Stimulated activated CD4-positive, alpha-beta T cell treated with anti-CD3 and anti-CD28 coated beads, Interleukin-1b, Interleukin-23, amount 100 ng/mL, for 1 hour (primary cell): ENCODE measurements at places on chromosomes 1 and 21.

DNA sequence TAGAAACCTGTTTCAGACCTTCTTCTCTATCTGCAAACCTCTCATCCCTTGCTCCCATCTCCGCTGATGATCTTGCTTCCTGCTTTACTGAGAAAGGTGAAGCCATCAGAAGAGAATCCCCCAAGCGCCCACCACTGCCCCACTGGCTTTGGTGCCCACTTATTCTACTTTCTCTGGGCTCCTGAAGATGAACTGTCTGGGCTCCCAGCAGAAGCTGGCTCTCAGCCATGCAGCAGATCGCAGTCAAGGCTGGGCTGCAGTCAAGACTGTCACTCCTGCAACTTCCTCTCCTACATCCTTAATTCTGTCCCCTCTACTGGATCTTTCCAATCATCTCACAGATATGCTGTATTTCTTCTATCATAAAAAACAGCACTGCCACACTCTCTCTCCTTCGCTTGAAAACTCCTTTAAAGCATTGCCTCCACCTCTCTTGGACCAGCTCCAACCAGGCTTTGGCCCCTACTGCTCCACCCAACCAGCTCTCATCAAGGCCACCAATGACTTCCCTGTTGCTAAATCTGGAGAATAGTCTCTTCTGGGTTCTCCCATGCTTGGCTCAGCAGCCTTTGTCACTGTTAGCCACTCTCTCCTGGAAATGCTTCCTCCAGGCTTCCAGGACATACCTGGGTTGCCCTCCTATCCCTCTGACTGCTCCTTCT is 25.8 kb downstream of the TRIM62 start:
- DNase-seq = no peak

- no peak for DNase-seq
Observed at GRCh38 chr1:231512147-231512698, 16.2 kb upstream of the TSNAX start.

DNA sequence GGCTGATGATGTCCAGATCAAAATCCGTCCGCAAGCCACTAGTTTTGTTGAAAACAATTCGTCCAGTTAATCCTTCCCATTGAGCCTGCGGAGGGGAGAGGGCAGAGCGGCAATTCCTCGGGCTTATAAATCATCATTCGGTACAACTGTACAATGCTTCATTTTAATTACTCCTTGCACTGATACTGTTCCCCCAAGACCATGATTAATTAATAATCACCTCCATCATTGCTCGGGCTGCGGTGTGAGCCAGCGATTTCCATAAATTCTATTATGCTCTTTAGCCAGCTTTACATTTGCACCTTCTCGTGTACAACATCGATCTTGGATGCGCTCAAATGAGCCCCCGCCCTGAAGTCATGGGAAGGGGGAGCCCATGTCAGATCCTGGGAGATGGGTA is 180.7 kb downstream of the GRIK3 start:
- no peak for DNase-seq

DNA sequence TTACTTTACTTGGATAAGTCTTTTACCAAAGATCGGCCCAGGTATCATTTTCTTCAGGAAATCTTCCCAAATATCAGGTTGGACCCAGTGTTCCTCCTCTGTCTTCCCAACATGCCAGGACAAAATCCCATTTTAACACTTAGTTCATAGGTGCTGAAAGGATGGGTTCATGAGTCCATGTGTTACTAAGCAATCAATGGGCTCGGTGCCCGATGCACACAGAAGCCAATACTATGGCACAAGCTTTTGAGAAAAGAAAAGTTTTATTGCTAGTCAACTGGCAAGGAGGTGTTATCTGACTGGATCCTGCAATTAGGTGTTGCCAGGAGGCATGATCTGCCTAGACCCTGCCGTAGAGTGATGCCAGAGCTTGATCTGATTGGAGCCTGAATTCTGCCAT is 133.3 kb upstream of the SLC44A3 start:
- DNase-seq = no peak

GRCh38 chr1:223246476-223247112 is 103.5 kb upstream of the TLR5 start:
- DNase-seq = no peak

GRCh38 chr1:178020968-178021640 is 51.2 kb upstream of the SEC16B start:
- no peak for DNase-seq

- no peak for DNase-seq
Observed at GRCh38 chr1:67110352-67110751, 24.4 kb downstream of the C1orf141 start.

DNA sequence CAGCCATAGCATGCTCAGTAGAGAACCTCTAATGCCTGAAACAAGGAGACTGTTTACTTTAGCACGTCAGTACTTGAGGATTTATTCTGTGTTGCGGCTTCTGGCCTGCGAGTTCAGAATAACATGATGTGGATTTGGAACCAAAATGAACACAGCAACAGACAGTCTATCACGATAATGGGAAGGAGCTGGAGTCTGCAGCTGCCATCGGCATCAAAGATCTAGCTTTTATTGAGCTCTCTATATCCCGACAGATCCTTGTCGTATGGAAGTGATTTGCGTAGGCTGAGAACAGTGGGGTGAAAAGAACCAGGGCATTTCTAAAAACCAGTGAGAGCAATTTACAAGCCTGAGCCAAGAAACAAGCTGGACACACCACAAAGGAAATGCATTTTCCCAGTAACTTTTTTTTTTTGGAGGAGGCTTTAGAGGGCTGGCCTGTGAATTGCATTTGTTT is 294.2 kb downstream of the KIF26B start:
- DNase-seq = no peak

GRCh38 chr1:70459496-70460225 is 48.6 kb downstream of the CTH start:
- no peak for DNase-seq

DNA sequence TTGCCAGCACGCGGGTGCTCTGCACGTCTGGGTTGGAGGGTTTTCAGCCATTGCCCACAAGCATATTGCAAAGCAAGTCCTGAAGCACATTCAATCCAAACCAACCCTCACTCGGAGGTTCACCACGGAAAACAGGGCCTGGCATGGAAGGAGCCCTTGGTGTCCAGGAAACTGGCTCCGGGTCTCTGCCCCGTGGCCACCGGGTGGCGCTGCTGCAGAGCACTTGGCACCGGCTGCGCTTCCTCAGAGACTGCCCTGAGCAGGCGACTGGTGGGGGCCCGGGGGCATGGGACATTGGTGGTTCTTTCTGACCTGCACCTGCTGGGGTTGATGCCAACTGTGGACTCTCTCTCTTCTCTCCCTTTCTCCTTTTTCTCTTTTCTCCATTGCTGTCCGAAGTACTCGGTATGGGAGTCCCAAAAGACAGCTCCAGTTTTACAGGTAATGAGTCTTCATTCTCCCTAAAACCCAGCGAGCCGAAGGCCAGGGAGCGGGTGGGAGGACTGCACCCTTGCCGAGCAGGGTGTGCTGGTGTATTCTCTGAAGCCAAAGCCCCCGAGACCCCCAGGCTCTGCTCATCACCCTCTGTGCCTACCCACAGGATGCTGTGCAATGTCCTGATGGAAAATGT is 4.1 kb upstream of the KCNAB2 start:
- no peak for DNase-seq

- no peak for DNase-seq
Observed at GRCh38 chr1:157193219-157193618, 55.0 kb upstream of the ETV3 start.

GRCh38 chr1:37865348-37866120 is 6.1 kb upstream of the MTF1 start:
- no peak for DNase-seq

DNA sequence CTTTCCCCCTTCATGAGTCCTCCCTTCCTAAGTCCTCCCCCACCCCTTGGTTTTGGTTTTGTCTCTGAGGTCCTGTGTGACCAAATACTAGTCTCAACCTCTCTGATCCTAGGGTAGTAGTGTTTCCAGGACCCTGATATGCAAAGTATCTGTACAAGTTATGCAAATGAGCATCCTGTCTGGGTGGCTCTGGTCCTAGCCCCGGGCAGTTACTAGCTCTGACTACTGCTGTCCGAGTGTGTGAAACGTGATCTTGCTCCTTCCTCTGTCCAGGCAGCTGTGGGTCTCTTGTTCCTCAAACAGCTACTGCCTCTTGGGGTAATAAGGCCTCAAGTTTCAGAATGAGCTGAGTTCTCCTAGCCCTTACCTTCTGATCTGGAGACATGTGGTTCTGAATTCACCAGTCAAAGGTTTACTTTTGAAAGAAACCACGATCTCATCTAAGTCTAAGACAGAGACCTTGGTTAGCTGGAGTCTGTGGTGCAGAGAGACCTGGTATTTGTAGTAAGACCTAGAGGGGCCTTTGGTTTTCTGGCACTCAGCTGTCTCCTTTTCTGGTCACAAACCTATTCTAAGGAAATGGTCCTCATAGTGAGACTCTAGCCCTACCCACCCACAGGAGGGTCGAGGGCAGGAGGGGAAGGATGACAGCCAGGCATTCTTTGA is 31.0 kb upstream of the IL19 start:
- DNase-seq = no peak

GRCh38 chr1:178371235-178371634 is 125.5 kb downstream of the CLEC20A start:
- no peak for DNase-seq

GRCh38 chr1:22387919-22388580 is 63.6 kb upstream of the ZBTB40 start:
- no peak for DNase-seq

- no peak for DNase-seq
Observed at GRCh38 chr1:175134500-175134899, 58.1 kb downstream of the KIAA0040 start.

- no peak for DNase-seq
Observed at GRCh38 chr1:179709841-179710329, 33.2 kb upstream of the FAM163A start.

DNA sequence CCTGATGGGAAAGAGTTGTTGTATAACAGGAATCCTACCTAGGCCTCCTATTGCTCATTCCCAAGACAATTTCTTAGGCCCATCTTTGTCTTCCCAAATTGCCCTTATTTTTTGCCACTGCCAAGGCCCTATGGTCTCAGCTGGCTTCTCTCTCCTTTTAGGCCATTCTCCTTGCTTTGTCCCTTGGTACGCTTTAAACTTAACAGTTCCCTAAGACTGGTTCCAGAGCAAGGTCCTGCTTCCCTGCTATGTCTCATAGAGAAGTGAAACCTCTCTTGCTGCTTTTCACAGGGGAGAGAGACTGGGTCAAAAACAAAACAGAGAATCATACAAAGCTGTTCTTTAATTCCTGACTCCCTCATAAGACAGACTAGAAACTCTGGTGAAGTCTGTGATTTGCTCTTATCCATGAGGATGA is 77.1 kb downstream of the XCL2 start:
- DNase-seq = no peak

DNA sequence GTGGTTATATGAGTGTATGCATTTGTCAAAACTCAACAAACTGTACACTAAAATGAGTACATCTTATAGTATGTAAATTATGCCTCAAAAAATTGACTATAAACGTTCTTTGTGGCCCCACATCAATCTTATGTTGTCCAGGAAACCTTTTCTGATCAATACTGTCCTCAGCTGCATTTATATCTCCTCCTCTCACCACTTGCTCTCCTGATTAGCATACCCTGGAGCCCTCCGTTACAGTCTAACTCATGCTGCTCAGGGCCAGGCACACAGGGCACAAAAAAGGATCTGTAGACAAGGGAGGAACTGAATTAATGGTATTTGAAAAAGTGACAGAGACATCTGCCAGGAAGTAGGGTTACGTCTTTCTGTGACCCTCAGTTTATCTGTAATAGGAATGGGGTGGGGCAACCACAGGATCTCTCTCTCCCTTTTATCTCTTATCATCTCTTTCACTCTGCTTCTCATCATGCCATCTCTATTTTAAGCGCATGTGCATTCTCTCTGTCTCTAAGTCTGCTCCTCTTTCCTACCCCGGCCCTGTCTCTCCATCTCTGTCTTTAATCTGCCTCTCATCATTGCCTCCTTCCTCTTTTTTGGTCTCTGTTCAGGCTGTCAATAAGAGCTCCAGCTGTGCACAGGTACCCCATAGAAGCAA is 7.0 kb upstream of the TAL1 start:
- no peak for DNase-seq

DNA sequence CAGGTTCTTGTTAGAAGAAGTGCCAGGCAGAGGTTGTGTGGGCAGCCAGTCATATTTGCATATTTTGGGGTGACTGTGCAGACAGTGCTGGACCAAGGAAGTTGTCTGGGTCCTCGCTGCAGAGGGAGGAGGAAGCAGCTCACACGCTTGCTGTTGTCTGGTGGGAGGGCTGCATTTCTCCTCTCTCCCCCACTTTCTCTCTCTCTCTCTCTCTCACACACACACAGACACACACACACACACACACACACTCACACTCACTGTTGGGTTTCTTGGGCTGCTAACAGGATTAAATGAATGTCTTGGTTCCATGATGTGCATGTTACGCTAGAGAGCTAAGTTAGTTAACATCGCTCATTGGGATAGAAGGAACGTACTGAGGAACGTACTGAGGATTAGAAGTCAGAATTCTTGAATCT is 72.9 kb downstream of the AGPAT3 start:
- no peak for DNase-seq

- no peak for DNase-seq
Observed at GRCh38 chr1:85124091-85124490, 75.8 kb upstream of the MCOLN3 start.

DNA sequence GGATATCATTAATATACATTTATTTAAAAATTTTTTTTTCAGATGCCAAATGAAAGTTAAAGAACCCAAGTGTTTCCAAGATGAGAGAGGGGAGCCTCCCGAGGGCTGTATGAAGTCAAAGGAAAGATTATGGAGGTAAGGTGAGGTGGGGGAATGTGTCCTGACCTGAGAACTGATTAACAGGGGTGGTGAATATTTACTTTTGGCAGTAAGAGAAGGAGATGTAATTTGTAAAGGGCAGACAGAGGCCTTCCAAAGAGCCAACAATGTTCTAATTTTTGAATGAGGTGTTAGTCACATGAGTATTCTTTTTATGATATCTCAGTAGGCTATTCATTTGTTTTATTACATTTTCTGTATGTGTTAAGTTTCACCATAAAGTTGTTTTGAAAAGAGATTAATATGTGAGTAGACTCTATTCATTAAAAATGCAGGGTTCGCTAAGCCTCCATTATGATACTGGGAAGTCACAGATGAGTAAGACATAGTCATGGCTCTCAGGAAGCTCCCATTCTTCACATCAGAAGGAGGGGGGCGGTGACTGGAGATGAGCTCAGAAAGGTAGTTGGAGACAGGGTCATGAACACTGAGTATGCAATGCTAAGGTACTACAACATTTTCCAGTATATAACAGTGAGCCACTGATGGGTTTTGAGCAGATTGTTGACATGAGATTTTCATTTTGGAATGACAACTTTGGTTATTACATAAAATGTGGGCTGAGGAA is 62.4 kb upstream of the TNFSF18 start:
- DNase-seq = no peak

DNA sequence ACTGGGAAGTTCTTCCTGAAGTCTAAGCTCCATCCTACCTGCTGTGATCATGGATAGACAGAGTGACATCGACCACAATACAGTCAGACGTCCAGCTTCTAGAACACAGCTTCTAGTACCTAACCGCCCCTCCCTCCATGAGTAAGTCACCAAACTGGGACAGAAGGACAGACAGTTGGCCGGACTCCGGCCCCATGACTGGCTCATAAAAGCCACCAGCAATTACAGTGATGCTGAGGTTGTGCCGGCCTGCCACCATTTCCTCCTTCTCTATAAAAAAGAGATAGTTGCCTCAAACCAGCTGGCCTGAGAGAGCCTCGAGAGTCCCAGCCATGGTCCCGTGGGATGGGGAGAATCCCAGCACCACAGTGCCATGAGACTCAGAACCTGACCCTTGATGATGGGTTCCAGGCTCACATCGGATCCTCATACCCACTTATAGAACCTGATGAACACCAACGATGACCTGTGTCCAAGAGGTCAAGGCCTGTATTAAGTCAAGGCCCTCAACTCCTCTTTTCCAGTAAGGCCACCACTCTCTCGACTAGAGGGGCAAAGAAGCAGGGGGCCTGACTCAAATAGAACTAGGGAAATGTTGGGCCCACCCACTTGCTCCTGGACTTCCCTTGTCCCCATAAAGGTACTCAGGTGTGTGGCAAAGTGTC is 3.4 kb downstream of the MEF2D start:
- DNase-seq = no peak
